T follicular helper cell (primary cell): ENCODE measurements at places on chromosomes 1 and 21.

- no peak for DNase-seq
Measured at GRCh38 chr1:112529301-112529700, 20.5 kb downstream of the WNT2B start.

DNA sequence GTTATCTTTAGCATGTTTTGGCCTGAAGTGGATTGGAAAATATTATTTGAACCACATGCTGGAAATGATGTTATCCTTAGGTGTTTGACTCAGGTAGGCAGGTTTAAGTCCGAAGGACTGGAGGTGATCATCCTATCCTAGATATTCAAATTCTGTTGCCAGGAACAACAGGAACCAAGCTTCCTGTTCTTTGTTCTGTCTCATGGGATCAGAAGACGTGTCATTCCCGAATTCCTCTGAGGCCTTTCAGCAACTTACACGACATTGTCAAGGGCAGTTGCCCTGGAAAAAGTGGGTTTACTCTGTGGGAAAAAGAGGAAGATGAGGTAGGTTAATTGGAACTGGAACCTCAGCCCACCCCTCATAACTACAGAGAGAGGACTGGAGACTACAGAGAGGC, 36.6 kb downstream of the SLAMF6 start:
- no peak for DNase-seq

GRCh38 chr1:14142397-14143100, 442.6 kb downstream of the PRDM2 start:
- no peak for DNase-seq

DNA sequence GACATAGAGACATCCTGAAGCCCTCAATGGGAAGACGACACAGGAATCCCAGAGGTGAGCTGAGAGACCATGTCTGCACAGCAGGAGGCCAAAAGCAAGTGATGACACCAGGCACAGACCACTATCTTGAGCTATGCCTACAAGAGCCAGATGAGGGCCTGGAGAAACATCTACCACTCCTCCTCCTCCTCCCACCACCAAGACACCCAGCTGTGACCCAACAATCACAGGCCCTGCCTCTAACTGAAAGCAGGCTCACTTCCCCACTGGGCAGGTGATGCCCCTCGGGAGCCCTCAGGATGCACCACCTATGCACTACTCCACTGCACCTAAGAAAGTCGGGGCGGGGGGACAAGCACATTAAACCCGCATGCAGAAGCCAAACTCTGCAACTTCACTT, 16.5 kb downstream of the TADA1 start:
- DNase-seq = no peak

DNA sequence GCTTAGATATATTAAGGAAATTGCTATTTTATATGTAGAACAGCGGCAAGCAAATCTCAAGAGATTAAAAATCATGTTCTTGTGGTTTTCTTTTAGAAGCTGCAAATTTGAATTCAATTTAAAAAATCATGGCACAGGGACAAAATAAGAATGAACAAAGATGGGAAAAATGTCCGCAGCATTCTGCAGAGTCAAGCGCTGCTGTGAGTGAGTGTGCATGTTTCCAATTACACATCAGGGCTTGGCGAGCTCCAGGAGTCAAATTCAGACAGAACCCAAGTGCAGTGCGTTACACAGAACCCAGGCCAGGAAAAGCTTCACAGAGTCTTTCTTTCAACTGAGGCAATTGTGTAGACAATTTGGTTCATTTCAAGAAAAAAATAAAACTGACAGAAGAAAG, 33.3 kb upstream of the ERG start:
- DNase-seq = no peak
